ENCODE measurements at places on chromosomes 11 and 22.

- DNase-seq, result no peak
Measured at GRCh38 chr11:127640561-127641451, 640.2 kb upstream of the KIRREL3 start.

GRCh38 chr11:65058012-65058411, 341 bp downstream of the NAALADL1 start:
- DNase-seq, result no peak

GRCh38 chr11:14813516-14813915, 78.5 kb downstream of the CYP2R1 start:
- DNase-seq, result no peak

DNA sequence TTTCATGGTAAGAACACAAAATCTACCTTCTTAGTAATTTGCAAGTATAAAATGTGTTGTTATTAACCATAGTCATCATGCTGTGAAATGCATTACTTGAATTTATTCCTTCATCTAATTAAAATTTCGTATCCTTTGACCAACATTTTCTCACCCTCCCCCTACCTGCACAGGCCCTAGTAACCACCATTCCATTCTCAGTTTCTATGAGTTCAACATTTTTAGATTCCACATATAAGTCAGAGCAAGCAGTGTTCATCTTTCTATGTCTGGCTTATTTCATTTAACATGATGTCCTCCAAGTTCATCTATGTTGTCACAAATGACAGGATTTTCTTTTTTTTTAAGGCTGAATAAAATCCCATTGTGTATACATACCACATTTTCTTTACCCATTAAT, 43.5 kb upstream of the CCDC179 start:
- no peak for DNase-seq

GRCh38 chr22:46834021-46834737, 71.7 kb downstream of the TBC1D22A start:
- no peak for DNase-seq

DNA sequence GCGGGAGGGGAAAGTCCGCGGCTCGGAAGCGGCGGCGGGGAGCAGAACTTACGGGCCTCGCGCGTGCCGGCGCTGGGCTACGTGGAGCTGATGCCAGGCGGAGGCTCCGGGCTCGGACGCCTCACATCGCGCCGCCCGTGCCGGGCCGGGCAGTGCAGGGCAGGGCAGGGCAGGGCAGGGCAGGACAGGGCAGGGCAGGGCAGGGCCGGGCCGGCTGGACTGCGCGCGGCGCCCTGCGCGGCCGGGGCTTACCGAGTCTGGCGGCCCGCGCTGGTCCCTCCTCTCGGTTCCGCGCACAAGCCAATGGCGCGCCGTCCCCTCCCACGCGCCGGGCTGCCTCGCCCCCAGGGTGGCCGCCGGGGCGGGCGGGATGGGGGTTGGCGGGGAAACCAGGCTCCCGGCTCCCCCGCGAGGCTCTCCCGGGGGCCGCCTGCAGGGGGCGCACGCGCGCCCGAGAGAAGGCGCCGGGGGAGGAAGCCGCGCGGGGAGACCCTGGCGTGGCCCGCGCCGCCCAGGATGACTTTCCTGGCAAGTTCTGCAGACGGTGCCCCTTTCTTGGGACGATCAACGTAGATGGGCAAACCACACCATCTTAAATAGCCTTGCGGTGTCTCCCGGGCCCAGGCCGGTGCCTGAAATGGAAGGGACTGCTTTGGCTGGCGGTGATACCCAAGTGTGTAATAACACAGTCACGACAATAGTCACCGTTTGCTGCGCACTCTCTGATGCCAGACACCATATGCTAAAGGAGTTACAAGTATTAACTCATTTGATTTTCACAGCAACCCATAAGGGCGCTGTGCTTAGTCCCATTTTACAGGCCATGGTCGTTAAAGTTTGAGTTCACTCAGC, at the start of gene TP53I11:
Gene TP53I11, minus strand, starts transcription at position 259 of the 852 bp plus-strand sequence. CDS start 12,548 bp downstream, outside the sequence.
- peak; percentile 73 for DNase-seq

DNA sequence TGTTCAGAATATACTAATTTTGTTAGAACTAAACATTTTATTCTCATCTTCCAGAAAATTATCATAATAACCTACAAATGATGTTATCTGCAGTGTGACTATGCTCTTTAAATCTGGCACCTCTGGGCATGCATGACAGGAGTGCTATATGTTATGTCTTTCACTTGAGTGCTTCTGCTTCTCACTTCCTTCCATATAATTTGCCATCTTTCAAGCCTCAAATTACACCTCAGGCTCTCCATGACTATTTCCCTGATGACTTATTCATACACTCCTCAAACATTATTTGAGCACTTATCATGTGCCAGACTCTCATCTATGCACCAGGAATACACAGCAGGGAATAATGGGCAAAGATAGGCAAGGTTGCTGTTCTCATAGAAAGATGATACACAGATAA, 219.3 kb upstream of the POU2AF2 start:
- DNase-seq, result no peak

DNA sequence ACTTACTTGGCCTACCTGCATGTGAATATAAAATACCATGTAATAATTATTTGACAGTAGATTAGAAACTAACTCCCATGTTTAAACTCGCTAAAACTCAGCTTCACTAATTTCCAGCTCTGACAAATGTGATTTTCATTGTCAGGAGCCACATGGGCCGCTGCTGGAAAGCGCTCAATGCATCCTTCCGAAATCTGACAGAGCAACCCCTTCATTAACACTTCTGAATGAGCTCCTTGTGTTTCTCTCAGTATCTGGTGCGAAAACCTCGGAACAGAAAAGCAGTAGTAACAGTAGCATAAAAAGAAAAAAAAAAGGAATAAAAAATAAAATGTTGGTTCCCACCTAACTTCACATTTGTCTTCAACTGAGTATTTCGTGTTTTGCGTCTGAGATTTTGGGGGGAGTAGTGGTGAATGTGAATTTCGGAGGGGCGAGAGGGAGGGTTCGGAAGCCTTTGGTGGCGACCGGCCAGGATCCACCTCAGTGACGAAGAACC, 710 bp downstream of the MTCH2 start:
- no peak for DNase-seq

- DNase-seq, result no peak
Measured at GRCh38 chr11:44518968-44519550, 46.4 kb upstream of the CD82 start.

DNA sequence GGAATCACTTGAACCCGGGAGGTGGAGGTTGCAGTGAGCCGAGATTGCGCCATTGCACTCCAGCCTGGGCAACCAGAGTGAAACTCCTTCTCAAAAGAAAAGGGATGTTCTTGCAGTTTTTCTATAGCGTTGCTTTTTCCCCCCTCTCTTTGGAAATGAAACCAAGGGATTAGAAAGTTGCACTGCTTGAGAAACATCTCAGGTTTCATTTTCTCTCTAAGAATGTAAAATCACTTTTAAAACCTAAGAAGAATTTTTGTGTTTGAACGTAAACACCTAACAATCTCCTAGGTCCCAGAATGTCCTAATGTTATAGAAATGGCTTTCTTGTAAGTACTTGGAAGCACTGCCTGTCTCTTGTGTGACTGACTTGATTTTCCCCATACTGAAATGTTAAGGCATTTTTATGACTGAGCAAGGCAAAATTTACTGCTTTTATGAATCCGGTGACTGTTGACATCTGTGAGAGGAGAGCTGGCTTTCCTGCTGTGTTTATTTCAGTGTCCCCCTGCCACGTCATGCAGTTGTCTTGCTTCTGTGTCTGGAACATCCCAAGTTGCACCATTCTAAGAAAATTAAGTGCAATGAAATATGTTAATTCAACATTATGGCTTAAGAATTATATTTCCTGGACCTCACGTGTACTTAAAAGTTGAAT, 37.7 kb downstream of the NF2 start:
- no peak for DNase-seq

GRCh38 chr22:45212306-45212709, 28.4 kb downstream of the KIAA0930 start:
- no peak for DNase-seq

GRCh38 chr11:105071089-105071732, 26.1 kb upstream of the CARD16 start:
- DNase-seq, result peak; percentile 79

DNA sequence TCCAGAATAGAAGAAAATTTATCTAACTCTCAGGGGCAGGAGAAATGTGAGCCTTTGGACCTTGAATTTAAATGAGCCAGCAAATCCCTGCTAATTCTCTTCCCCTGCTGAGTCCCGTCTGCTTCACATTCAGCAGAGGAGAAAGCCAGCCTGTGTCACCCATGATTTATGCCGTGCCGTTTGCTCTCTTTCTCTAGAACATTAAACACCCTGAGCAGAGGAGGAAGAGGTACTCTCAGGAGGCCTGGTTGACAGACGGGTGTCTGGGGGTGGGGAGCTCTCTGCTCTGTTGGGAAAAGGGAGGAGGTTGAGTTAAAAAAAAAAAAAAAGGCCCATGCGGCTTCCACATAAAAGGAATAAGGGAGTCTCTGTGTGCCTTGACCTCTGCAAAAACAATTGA, 11.3 kb upstream of the MTMR3 start:
- no peak for DNase-seq

DNA sequence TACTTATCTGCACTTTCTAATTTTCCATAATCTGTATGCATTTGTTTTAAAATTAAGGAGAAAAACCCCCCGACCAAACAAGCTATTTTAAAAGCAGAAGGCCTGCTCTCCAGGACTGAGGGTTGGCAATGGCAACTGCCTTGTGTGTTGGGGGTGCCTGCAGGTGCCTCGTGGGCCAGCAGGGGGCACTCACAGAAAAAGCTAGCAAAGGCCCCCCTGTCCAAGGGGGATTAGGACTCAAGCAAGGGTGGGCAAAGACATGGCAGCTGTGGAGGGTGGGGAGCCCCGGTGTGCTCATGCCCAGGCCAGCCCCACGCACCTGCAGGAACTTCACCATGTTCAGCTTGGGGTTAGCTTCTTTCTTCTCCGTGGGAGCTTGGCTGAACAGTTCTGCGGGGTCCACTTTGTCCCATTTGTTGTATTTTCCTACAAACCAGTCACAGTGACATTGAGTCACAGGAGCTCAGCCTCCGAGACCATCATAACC, 10.3 kb downstream of the TOP3B start:
- DNase-seq, result peak; percentile 44

- no peak for DNase-seq
Measured at GRCh38 chr11:95904009-95904650, 19.8 kb downstream of the MTMR2 start.

- no peak for DNase-seq
Measured at GRCh38 chr11:614623-615503, 887 bp downstream of the IRF7 start.

DNA sequence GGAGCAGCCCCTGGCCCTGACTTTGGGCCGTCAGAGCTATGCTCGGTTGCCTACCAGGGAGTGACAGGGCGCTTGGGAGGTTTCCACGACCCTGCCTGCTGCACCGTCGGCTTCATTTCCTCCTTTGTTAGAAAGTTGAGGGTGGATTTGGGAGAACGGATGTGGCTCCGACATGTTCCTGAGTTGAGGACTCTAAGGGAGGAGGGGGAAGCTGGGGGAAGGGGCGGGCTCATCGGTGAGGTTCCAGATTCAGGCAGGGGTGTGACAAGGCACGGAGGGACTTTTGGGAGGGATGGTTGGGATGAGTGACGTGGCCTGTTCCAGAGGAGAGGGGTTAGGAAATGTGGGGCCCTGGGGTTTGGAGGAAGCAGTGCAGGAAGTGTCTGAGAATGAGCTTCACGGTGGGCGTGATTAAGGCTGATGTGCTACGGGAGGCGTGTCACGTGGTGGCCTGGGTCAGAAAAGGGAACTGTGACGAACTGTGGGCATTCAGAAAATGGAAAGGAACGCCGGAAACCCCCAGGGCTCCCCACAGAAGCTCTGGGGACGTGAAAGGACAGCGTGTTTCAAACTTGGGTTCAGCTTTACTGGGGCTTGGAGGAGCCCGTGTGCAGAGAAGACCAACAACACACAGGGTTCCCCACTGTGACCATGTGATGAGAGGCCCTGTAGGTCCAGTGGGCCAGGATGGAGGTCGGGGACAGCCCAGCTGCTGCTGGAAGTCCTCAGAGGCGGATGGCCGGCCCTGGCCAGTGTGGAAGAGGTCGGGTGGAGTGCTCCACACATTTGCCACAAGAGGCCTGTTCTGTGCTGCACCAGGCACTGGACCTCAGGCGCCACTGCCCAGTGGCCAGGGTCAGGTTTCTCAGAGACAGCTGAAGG, 2.8 kb downstream of the PARVB start:
- DNase-seq, result peak; percentile 87

- DNase-seq, result no peak
Measured at GRCh38 chr11:62574363-62575071, 826 bp upstream of the EEF1G start.

GRCh38 chr11:17978553-17979287, 34.1 kb downstream of the SERGEF start:
- no peak for DNase-seq

GRCh38 chr22:37647928-37648327, 8.5 kb downstream of the SH3BP1 start:
- DNase-seq, result no peak

DNA sequence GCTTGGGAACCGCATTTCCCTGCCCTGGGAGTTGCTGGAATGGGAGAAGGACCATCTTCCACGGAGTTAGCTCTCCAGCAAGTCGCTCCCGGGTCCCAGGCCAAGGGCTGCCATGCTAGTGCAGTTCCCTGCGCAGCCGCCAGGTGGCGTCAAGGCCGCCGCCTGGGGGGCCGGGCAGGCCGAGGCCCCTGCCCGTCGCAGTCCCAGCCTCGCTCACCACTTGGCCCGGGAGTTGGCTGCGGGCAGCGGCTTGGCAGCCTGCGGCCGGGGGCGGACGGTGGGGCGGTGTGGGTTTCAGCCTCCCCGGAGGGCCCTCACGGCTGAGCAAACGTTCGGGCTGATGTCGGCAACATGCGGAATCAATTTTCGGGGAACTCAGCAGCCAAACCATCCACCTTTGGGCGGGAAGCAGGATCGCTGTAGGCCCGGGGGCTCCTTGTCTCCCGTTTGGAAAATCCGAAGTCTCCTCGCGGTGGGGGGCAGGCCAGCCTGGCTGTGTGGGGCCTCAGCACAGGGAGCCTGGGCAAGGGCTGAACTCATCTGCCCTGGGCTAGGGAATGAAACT, 415.1 kb downstream of the SOX6 start:
- no peak for DNase-seq

GRCh38 chr22:49292909-49293308, 534.8 kb downstream of the BRD1 start:
- DNase-seq, result no peak

DNA sequence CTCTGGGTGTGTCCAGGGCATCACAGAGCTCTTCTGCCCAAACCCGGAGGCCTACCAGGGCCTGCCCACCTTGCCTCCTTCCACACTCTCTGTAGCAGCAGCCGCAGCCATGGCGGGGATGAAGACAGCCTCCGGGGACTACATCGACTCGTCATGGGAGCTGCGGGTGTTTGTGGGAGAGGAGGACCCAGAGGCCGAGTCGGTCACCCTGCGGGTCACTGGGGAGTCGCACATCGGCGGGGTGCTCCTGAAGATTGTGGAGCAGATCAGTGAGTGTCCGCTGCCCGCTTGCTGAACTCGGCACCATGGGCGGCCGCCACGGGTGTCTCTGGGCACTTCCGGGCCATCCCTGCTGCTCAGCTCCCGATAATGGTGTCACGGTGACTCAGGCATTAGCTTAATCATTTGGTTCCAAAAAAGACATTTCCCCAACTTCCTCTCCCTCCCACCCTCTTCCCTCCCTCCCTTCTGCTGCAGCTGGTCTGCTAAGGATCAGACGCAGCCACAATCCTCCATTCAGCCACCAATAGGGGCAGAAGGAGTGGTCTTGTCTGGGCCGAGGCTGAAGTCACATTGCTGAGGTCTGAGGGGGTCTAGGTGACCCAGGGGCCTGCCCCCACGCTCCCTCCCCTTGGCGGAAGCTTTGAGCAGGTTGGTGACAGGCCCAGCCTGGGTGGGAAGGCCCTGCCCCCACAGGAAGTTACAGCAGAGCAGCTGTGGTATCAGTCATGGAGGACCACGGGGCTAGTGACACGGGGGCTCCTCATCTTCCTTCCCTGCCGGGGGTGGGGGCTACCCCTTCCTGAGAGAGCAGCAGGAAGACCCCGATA, 950 bp downstream of the FERMT3 start:
- DNase-seq, result peak; percentile 81

- DNase-seq, result peak; percentile 32
Measured at GRCh38 chr11:45922425-45923082, at the start of gene LARGE2. LARGE2 (plus strand) TSS chr11:45922656; CDS start chr11:45922883, 227 bp downstream.

Measured in CD4-positive, alpha-beta T cell treated with Interleukin-21 for 1 hour (primary cell).